Activated CD4-positive, alpha-beta T cell treated with anti-CD3 and anti-CD28 coated beads for 48 hours (primary cell): ENCODE measurements at places on chromosomes 6 and 20.

GRCh38 chr6:132669690-132670291 lies 10.8 kb upstream of the TAAR1 start:
- DNase-seq, result no peak

- DNase-seq, result no peak
Observed at GRCh38 chr6:157066781-157067491, 256.4 kb downstream of the TMEM242 start.

- DNase-seq, result no peak
Observed at GRCh38 chr6:149843051-149843633, 21.0 kb downstream of the LRP11 start.

DNA sequence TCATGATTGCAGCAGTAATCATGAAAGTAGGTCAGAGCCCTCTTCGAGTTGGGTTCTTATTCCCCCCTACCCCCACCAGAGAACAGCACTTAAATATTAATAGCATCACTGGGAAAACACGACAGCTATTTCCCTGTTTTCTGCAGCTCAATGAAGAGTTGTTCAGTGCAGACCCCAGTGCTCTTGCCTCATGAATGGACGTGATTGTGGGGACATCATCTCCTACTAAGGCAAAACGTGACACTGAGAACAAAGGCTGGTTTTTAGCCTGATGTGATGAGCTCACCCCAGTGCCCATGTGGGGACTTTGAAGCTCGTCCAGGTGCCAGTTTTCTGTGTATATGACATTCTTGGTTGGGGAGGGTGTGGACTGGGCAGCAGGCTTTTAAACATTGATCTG lies 105.9 kb downstream of the SLC35F1 start:
- DNase-seq, result no peak

DNA sequence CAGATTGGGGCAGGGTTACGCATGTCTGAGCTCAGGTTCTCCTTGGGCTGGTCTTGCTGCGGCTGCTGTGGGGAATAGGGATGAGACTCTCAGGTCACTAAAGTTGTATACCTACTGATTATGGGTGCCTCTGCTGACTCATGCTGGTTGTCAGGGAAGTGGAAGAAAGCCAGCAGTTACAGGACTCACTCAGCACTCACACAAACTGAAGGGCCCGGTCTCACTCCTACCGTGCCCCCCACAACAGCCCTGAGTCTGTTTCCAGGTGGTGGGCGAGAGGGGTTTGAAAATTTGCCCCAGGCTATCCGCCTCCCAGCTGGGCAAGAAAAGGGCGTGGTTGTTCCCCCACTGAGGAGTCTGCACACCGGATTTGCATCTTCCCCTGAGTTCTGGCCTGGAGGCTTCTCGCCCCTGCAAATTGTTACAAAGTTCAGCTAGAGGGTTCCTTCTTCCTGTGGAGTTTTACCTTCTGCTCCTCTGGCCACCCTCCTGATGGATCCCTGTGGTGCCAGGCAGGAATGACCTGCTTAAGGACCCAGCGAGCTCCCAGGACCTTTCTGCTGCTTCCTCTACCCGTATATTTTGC lies 659.2 kb downstream of the HDGFL1 start:
- DNase-seq, result no peak

- DNase-seq, result no peak
Observed at GRCh38 chr6:111469543-111469942, 13.5 kb downstream of the REV3L start.

DNA sequence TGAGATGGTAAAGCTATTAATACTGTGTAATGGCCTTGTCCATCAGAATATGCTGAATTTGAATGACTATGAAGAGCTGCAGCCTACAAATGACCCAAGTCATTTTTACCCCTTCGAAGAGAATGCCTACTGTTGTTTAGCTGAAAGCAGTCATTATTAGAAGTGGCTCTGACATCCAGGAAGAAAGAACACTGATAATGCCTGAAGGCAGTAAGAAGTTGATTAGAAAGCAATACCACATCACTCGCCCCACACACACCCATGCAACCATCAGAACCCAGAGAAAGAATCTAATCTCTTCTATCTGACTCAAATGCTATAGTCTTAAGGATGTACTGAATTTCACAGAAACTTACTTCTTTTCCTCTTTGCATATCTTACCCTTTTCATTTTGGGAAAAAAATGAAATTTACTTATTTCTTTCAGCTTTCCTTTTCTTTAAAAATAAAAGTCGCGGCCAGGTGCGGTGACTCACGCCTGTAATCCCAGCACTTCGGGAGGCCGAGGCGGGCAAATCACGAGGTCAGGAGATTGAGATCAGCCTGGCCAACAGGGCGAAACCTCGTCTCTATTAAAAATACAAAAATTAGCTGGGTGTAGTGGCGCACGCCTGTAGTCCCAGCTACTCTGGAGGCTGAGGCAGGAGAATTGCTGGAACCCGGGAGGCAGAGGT lies 61.0 kb downstream of the ARHGAP18 start:
- no peak for DNase-seq

GRCh38 chr6:116286773-116287358 lies 7.1 kb upstream of the TSPYL1 start:
- DNase-seq, result no peak

DNA sequence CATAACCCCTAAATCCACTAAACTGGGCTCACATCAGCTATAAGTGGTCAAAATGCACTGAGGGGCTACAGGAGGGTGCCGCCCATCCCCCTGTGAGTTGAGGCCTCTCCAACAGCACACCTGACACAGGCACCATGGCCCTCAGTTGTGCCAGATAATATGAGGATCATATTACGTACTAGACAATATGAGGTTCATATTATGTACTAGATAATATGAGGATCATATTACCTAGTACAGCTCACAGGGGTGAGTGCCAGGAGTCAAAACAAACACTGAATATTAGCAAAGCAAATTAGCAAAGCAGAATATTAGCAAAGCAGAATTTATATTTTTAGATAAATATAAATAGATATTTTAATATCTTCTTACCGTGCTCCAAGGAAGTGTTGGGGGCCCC lies 35.3 kb downstream of the CD24 start:
- no peak for DNase-seq

DNA sequence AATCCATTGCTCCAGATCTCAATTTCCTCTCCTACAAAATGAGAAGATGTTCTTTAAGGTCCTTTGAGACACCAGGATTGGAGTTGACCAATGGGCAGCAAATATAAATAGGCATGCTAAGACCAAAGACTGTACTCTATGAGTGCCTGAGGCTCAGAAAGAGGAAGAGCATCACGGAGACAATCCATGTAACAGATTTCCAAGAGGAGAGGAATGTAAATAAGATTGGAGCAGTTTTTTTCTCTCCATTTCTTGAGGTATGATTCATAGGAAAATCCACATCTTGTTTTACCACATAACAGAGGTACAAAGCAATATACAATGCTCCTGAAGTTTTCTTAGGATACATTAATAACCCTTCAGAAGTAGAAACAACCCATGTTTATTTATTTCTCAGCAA lies 109.8 kb downstream of the UBE3D start:
- DNase-seq, result no peak

DNA sequence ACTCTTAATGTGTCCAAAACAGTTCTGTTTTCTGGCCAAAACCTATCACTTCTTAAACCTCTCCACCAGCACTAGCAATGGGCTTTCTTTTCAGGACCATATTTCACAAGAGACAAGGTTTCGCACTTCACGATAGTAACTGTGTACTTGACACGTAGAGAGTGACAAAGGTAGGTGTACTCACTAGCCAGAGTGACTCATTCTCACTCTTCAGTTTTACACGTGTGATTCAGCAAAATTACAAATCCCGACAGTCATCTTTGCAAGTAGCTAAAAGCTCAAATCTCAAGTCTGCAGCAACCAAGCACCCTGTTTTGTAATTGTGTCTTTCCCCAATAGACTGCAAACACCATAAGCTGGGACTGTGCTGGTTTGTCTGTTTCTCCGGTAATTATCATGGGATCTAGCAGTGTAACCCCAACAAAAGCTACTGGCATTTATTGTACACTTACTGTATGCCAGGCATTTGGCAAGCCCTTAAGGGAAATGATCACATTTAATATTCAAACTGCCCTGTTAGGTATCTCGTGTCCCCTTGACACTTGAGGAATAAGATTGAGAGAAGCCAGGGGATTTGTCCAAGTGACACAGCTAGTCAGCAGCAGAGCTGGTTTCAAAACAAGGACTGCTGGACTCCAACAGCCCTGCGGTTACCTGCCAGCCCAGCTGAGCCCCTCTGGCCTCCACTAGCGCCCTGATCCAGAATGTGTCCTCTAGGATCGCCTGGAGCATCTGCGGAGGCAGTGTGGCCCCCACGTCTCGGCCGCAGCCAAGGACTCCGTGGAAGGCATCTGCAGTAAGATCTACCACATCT lies 9.9 kb downstream of the PCIF1 start:
- no peak for DNase-seq

- no peak for DNase-seq
Observed at GRCh38 chr6:11174242-11174611, 58.2 kb downstream of the NEDD9 start.

DNA sequence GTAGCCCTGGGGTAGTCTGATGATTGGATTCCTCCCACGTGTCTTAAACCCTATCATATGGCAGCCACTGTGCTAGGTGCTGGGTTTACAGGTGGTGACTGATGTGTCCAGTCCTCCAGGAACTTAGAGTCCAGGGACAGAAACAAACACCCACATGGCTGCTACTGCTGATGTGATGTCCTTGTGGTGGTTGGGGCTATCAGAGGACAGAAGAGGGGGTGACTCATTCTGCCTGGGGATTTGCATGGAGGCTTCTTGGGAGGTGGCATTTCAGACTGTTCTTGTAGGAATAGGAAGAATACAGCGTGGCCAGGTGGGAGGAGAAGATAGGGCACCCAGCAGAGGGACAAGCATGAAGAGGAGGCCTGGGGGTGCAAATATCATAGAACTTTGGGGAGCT lies 9.8 kb downstream of the RAET1G start:
- DNase-seq, result no peak

GRCh38 chr6:30042476-30042875 lies 18.6 kb upstream of the POLR1H start:
- no peak for DNase-seq

- DNase-seq, result no peak
Observed at GRCh38 chr6:82801083-82801482, 264.6 kb downstream of the UBE3D start.

DNA sequence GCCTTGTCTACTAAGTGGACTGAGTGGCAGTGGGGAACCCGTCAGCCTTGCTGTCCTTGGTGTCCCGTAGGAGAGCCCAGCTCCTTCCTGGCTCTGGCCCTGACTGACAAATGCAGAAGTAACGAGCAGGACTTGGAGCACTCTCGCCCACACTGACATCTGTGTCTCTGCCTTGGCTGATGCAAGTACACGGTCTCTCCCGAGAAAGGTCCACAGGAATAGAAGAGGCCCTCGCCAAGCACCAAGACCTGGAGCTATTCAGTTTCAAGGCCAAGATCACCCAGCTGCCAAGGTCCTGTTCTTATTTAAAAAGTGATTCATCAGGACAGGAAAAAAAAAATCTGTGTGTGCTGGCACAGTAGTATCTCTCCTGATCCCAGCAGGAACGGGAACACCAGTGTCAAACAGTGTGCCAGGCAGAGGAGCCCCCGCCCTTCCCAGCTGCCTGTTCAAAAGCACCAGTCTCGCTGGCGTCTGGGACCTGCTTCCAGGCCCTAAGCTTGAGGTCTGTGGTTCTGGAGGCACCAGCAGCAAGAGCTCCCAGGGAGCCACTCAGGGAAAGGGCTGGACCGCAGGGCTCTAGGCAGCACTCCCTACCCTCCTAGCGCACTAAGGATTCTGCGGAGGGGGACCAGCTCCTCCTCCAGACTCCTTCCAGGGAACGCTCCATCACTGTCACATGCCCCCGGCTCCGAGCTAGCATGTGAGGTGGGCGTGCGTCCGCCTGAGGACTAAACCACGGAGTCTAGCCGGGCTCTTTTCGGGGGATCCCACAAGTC lies 376.9 kb downstream of the RNGTT start:
- DNase-seq, result no peak

DNA sequence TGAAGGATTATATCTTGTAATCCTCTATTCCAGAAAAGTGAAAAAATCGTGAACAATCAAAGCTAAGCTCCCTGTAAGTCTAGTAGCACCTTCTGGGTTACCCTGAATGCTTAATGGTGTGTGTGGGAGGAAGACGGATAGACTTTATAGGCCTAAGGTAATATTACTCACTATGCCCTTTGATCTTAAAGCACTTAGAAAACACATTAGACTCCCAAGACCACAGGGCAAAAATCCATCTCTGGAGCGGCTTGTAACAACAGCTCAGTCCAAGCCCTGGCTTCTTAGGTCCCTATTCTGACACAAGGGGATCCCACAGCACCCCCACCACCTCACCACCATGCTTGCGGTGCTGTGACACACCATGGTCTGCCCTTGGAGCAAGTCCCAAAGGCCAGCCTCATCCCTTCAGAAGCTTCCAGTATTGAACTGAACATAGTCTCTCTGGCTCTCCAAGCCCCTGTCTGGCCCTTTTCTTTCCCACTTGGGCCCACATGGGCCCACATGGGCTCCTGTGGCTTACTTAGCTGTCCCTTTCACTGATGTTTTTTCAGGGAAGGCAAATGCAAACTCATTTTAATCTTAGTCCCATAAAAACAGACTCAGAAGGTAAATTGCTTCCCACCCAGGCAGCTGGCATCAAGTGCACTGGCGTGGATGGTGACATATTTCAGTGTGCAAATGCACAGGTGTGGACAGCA lies 28.3 kb downstream of the C6orf132 start:
- DNase-seq, result no peak

GRCh38 chr6:170444056-170444591 lies 109.0 kb downstream of the PSMB1 start:
- no peak for DNase-seq

DNA sequence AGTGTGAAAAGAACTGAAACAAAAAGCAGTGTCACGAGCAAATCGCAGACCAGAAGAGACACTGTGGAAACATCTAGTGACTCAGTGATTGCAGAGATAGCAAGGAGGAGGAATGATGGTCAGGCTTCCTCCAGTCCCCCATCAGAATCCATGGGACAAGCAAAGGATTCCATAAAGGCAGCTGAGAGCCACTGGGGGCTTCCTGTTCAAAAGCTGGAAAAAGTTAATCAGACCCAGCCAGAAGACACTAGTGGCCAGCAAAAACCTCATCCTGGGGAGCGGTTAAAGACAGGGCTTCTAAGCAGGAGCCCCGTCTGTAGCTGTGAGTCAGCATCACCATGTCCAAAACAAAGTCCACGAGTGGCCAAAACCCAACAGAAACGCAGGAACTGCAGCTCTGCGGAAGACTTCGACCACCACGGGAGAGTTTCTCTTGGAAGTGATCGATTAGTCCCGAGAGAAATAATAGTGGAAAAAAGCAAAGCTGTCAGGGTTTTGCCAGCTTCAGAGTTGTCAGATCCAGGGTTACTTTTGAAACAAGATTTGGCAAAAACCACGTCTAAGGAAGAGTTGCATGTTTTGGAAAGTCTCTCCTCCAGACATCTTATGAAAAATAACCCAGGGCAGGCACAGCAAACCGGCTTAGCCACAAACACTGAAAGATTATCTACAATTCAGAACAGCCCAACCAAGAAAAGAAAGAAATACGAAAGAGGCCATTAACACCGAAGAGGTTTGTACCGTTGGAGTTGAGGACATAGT lies 51.0 kb downstream of the JAG1 start:
- DNase-seq, result no peak
